ENCODE measurements at places on chromosomes 3 and 15. TPM values are rescaled to one million over a fixed set of nuclear protein-coding genes. Genes with fewer than 3 reads are reported as not detected.

DNA sequence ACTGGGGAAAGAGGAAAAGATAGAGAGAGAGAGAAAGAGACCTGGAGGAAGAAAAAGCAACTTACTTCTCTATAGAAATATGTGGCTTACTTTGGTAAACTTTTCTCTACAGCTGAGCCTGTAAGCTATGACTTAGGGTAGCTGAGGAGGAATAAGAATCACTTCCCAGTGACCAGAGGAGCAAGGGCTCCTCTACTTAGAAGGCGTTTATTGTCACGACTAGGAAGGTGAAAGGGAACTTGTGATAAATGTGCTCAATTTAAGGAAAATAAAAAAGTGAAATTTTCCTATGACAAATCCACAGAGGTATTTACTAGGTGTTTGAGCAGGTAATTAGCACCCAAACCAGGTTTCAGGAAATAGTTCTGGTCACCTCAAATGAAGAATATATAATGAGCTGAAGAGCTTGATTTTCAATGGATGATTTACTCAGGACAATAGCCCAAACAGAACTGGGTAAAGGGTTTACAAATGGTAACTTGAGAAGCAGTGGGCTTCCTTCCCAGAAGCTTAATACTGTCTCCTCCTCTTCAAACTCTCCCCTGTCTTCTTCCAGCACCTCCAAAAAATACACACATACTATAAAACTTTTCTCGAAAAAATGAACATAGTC lies 46.1 kb downstream of the SOX2 start:
- H3K27ac ChIP-seq = no peak overlapping the region
- no peak overlapping the region for H3K4me3 ChIP-seq
- H3K4me1 ChIP-seq = no peaks in the 10 kb centered on the region
- no peaks in the 10 kb centered on the region for H3K36me3 ChIP-seq
- DNase-seq = no peak

DNA sequence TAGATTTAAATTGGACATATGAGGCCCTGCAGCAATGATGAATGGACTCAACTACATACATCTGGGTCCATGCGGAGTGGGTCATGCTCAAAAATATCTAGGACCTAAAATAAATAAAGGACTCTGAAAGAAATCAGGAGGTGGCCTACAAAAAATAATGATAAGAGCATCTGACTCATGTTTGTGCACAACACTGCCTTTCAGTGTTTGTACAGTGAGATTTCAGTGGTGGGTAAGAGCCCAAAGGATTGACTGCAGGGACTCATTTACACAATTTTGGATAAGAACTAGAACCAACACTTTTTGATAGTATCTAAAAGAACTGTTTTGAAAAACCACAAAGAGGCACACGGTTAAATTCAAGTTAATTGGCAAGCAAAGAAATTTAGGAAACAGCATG lies 285.5 kb downstream of the SLC9A9 start:
- no peak for DNase-seq
- H3K36me3 ChIP-seq = no peaks in the 10 kb centered on the region
- peaks cover 4% of the 10 kb centered on the region for H3K27me3 ChIP-seq
- no peaks in the 10 kb centered on the region for H3K4me1 ChIP-seq

GRCh38 chr3:194925614-194926013 lies 239.9 kb downstream of the FAM43A start:
- H3K27ac ChIP-seq = no peak overlapping the region
- H3K4me1 ChIP-seq = no peaks in the 10 kb centered on the region
- no peak overlapping the region for H3K4me3 ChIP-seq
- no peak for DNase-seq
- peaks cover 19% of the 10 kb centered on the region for H3K27me3 ChIP-seq

Gene GOLGA6L4
- total RNA-seq = 1.8 TPM
